WTC11 (cell line): ENCODE measurements at places on chromosomes 6 and 20. TPM values are rescaled to one million over a fixed set of nuclear protein-coding genes. Genes with fewer than 3 reads are reported as not detected.

- no peak for DNase-seq
Observed at GRCh38 chr6:48144021-48144420, 33.0 kb upstream of the PTCHD4 start.

- no peak for DNase-seq
Observed at GRCh38 chr20:35975576-35976373, 7.4 kb downstream of the CNBD2 start.

- no peak for DNase-seq
Observed at GRCh38 chr6:105174512-105174911, 5.3 kb downstream of the POPDC3 start.

DNA sequence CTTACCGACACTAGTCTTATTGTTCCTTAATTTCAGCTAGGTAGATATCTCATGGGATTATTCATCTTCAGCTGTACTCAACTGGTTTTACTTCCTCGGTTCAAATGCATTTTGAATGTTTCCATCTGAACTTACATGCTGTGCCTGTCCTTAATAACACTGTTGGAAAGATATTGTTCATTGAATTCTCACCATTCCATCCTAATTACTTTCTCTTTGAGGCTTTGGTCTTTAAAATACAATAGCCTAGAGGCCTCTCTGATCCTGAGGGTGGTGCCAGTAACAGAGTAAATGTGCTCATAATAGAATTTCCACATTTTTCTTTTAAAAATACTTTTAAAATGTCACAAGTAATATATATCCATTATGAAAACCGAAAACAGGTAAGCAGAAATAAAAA, 54.0 kb downstream of the IL20RA start:
- DNase-seq = no peak

DNA sequence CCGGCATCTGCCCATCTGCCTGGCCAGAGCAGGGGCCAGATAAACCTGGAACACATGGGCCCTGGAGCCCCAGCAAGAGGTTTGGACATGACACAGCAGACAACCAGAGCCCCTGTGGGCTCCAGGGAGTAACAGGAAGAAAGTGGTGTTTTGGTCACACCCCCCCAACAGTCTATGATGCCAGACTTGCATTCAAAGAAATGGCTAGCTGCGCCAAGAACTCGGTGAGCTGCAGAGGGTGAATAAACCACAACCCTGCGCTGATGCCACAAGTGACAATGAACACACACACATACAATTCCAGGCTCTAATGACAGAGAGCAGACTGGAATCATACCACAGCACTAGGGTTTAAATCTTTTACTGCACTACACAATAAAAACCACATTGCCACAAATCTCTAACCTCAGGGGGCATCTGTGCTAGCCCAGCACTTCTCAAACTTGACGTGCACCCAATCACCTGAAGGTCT, 34.0 kb downstream of the TRERF1 start:
- DNase-seq = no peak

DNA sequence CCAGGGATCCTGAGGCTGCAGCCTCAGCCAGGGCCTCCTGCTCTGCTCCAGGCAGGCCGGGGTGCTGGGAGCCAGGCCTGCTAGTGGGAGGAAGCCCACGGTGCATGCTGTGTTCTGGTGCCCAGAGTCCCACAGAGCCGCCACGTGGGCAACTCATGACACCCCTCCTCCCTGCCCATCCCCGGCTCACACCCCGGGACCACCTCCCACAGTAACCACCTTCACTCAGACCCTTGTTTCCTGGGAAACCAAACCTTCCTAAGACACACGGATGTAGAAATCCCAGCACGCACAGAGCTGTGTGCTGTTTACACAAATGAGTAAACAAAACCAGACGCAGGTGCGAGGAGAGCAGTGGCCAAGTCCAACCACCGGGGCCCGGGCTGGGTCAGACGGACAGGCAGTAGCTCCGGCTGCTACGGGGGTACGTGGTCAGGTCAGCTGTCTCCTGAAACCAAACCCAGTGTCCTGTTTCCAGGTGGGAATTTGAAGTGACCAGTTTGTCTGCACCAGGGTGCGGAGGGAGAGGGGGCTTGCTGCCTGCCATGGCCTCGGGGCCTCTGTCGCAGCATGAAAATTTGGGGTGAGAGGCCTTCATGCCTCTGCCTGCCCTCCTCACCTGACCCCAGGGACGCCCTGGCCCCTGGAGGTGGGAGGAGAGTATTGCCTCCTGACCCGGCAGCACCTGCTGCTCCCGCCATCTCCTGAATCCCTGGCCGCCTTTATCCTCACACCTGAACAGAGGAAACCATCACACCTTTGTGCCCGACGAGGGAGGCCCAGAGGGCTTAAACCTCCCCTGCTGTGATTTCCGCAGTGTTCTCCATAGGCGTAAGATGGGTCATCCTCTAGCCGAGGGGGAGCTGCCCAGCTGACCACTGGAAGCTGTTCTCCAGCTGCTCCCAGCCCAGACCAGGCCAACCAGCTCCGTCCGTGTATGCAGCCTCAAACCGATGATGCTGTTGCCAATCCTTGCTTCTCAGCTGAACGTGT, 52.0 kb upstream of the SMOC2 start:
- no peak for DNase-seq

DNA sequence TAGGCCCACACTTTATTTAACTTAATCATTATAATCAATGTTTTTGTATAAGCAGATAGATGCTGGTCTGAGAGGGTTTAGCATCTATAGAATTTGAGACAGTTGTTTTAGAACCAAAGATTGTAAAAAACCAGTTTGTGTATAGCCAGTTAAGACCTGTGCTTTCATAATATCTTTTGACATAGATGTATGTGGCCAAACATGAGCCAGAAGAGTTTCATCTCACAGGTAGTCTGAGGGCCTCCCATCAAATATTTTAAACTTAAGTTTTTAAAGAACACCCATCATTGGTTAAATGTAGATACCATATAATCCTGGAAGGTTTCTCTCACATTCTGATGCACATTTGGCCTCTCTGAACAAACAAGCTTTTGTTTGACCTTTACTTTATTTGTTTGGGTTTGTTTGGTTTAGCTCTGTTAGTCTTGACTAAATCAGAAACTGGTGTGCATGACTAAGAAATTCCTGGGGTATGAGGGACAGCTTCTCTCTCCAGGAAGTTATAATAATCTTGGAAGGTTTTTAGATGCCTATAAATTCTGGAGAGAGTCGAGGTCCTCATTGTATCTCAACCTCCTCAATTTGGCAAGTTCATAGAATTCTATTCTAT, 58.0 kb upstream of the TMEM200A start:
- no peak for DNase-seq

DNA sequence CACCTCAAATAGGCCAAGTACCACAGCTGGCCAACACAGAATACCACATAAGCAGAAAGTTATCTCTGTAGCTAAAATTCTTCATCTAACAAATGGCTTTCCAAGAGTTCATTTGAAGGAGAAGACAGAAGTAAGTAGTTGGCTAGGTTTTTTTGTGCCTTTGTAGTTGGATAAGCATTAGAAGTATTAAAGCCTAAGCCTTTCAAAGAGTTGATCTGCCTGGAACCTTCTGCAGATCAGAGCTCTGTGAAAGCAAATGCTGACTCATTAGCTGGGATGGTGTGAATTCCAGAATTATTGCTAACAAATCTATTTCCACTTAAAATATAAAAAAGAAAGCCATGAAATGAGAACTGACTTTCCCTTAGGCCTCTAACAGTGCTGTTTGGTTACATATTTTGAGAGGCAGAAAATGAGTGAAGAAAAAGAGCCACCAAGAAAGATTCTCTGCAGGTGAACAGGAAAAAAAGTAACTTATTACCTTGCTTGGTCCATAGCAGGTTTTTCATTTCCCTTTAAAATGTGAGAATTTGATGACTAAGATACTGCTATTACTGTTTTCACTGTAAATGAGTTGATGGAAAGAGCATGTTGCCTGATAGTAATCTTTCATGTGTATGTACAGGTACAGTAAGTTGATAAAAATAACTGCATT, 763.2 kb upstream of the FLRT3 start:
- DNase-seq = no peak

- DNase-seq = no peak
Observed at GRCh38 chr6:15150207-15150606, 95.7 kb upstream of the JARID2 start.

- no peak for DNase-seq
Observed at GRCh38 chr6:47187893-47188587, 121.7 kb downstream of the TNFRSF21 start.

DNA sequence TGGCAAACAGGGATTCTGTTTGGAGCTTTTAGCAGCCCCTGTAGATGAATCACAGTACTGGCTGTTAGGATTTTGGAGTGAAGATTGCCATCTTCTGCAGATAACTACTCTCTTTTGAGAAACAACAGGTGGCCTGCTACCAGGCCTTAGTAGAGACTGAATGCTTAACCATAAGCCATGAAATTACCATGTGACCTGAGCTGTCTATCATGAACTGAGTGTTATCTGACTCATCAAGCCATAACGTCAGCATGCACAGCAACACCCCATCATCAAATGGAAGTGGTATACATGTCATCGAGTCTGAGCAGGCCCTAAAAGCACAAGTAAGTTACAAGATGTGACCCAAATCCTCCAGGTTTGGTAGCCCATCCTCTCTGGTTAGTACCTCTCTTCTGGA, 132.6 kb downstream of the GPR63 start:
- DNase-seq = no peak

DNA sequence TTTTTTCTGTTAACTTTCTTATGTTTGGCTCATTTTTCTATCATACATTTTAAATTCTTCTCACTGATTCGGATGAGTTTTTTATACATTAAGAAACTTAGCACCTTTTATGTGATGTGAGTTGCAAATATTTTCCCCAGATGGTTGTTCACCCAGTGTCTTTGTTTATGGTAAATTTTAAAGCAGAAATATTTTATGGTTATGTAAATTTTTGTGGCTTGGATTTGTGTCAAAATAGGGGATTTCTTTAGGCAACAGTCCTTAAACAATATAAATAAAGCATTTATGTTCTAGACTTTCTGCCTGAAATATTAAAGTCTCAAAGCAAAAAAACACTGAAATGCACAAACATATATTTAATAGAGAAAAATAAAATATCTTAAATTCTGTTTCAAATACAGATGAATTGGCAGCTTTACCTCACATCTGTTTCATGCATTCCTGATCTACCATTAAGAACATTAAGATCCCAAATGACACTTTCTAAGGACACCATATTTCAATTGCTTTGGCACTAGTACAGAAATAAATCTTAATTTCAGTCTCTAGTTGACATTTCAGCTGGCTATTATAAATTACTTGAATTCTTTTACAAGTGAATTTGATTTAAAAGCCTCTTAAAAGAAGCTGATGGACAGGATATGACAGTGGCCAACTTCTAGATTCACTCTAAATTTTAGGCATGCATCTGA, 646.6 kb downstream of the HACE1 start:
- no peak for DNase-seq

GRCh38 chr6:29590218-29590808, 5.4 kb downstream of the OR2H2 start:
- no peak for DNase-seq

DNA sequence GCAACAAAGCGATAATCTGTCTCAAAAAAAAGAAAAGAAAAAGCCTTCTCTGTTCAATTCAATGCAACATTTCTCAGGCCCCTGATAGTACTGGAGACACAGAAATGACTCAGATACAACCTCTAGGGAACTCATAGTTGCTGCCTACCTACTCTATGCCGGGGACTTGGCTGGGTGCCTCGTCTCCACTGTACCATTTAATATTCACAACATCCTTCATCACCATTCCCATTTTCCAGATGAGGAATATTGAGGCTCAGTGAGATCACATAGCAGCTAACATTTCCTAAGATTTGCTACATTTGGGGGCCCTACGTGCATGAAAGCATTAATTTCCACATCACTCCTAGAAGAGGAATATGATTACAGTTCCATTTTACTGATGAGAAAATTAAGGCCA, 7.5 kb downstream of the NOL4L start:
- no peak for DNase-seq

DNA sequence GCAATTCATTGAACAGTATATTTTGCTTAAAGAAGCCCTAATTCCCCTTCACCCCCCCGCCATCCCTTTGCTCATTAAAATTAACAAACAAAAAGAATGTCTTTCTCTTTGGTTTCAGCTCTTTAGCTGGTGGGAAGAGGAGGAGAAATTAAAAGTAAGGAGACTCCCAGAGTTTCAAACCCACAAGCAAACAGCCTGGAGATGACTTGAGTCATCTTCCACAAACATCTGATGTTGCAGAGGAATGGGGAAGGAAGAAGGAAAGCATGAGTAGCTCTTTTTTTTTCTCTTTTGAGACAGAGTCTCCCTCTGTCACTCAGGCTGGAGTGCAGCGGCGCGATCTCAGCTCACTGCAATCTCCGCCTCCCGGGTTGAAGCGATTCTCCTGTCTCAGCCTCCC, 189.6 kb downstream of the ADAT2 start:
- DNase-seq = no peak

DNA sequence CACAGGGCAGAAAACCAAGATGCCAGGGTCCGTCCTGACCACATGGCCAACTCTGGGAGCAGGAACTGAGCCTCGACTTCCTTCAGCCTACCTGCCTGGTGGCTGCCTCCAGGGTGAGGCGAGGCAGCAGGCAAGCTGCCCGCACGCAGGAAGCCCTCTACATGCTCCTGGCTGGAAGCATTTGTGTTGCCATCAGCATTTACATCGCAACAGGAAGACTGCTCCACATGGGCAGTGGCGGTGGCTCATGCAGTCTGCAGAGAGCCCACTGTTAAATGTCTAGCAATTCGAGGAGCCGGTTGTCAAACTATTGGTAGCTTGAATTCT, 233.8 kb downstream of the SYNDIG1 start:
- DNase-seq = no peak

DNA sequence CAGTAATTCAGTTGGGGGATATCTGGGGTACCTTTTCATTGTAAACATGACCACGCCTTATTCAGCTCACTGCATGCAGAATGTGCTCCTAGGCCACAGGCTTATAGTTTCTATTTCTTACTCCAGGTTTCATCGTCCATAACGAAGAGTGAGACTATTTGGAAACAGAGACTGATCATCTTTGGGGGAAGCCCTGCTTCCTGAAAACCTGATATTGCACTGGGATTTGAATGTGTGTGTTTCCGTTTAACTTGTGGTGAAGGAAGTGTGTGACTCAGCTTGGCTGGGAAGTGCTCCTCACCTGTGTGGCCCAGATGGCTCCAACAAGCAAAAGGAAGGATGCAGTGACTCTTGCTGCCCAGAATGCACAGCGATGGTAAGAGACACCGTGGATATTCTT, 19.6 kb upstream of the LTV1 start:
- no peak for DNase-seq

GRCh38 chr6:24680582-24680981, 13.7 kb downstream of the ACOT13 start:
- no peak for DNase-seq

Gene RNF39
- total RNA-seq = 4.2 to 5.1 TPM (median 4.5 TPM) in 3 replicates

Gene SLC17A4
- total RNA-seq = 0.05 to 0.07 TPM in 2 of 3 replicates, not detected in the other

Gene BPIFB2
- total RNA-seq = 0.09 TPM in 3 replicates

Gene RRAGD
- 14.1 to 25.4 TPM (median 18.0 TPM) in 3 replicates for total RNA-seq

Gene FAM209B
- total RNA-seq = 0.64 to 1.7 TPM (median 0.68 TPM) in 3 replicates

Gene SDHAF4
- total RNA-seq = 20.0 to 23.1 TPM (median 20.1 TPM) in 3 replicates

Gene NEDD9
- total RNA-seq = 7.0 to 9.8 TPM (median 8.3 TPM) in 3 replicates

Gene GSTA3
- total RNA-seq = not detected in 3 replicates

Gene EPB41L1
- 37.7 to 38.7 TPM (median 38.1 TPM) in 3 replicates for total RNA-seq

Gene RAB22A
- total RNA-seq = 5.7 to 6.6 TPM (median 6.0 TPM) in 3 replicates
